ENCODE measurements at places on chromosomes 13 and 19. TPM values are rescaled to one million over a fixed set of nuclear protein-coding genes. Genes with fewer than 3 reads are reported as not detected.

DNA sequence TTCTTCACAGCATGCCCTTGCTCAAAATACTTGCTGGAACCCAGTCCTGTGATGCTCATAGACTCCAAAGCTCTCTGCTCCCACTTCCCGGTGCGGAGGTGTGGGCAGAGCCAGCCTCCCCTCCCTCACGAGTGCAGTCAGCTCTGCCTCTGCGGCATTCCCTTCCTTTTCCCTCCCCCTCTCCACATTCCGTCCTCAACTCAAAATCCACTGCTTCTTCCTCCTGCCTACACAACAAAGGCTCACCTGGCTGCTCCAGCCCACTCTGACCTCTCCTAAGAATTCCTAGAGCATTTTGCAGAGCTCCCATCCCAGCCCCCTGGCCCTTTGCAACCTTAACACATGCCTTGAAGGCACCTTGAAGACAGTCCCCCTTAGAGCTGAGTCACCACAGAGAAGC lies 527.9 kb downstream of the MYO16 start:
- DNase-seq = no peak

The LGALS14 gene
- not detected for total RNA-seq

The APOC4 gene
- total RNA-seq = not detected

GRCh38 chr19:43329989-43330388 lies 23.5 kb upstream of the CD177 start:
- DNase-seq = no peak

The PHLDB3 gene
- 23.1 TPM for total RNA-seq

The EIF3K gene
- 260 TPM for total RNA-seq

GRCh38 chr13:21883713-21884112 lies 212.8 kb downstream of the FGF9 start:
- no peak for DNase-seq

GRCh38 chr13:19805765-19806164 lies 23.0 kb upstream of the PSPC1 start:
- no peak for DNase-seq

The CIC gene
- 9.3 TPM for total RNA-seq

DNA sequence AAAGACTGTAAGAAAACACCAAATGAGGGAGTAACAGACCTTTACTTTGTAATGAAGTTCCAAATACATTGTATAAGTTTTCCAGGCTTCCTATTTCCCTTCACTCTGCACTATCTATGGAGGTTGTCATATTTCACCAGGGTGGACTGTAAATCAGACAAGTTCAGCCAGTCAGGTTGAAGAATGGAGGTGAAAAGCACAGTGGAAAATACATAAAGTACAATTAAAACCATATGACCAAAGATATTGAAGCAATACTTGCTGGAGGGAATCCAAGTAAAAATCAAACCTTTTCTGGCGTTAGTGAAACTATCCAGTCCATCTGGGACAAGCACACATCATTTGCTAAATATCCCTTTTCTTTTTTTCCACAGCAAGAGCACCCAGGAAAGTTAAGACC lies 3.2 kb downstream of the LHFPL6 start:
- DNase-seq = peak; percentile 46

DNA sequence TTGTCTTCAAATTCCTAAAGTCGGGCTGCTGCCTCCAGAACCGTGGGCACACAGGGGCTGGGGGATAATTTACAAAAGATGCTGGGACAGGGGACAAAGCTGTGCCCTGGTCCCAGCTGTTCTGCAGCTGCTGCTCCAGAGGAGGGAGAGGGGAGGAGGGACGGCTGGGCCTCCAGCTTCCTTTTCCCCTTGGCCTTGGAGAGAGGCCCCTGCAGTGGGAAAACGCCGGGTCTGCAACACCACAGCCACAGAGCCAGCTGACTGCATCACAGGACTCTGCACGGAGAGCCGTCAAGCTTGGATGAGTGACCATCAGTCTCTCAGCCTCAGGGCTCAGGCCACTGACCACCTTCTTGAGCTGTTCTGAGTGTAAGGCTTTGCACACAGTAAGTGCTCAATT lies 6.1 kb downstream of the DOCK6 start:
- DNase-seq = peak; percentile 64

The SMIM44 gene
- not detected for total RNA-seq

GRCh38 chr13:101127741-101128353 lies 288.5 kb downstream of the NALCN start:
- DNase-seq = peak; percentile 66

The ZNF829 gene
- 1.1 TPM for total RNA-seq

DNA sequence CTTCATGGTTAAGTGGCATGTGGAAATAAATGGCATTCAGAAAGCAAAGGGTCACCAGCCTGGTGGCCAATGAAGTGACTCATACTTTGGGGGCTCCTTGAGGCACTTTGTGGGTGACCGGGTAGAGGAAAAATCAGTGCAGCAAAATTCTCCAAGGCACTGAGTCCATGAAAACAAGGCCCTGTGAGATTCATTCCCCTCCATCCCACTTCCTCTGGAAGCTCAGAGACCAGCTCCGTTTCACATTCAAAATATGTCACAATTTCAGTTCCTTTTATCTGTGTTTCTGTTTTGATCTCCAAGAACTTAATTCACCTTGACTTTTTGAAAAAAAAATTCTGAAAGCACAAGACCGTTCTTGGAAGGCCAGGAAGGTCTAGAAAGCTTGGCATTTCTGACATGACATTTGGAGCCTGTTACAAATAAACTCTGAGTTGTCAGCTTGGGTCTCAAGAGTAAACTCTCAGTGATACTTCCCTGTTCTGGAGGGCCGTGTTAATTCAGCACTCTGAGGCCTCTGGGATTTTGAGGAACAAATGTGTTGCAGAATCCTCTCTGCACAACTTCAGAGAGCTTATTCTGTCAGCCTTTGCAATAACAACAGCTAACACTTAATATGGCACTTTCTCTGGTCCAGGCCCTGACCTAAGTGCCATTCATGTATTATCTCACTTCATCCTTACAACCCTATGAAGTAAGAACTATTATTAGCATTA lies 6.8 kb downstream of the CYSLTR2 start:
- DNase-seq = no peak

DNA sequence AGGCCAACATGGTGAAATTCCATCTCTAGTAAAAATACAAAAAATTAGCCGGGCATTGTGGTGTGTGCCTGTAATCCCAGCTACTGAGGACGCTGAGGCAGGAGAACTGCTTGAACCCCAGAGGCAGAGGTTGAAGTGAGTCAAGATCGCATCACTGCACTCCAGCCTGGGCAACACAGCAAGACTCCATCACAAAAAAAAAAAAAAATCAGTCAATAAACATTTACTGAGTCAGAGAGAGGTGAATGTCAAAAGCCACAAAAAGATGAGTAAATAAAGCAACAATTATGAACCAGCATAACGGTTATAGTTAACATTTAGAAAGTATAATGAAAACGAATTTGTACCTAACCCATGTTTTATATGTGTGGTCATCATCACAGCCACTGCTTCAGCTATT lies 23.1 kb downstream of the PSPC1 start:
- DNase-seq = no peak

The VWA8 gene
- 5.4 TPM for total RNA-seq

GRCh38 chr19:40756502-40757110 lies 5.6 kb downstream of the SNRPA start:
- DNase-seq = no peak

DNA sequence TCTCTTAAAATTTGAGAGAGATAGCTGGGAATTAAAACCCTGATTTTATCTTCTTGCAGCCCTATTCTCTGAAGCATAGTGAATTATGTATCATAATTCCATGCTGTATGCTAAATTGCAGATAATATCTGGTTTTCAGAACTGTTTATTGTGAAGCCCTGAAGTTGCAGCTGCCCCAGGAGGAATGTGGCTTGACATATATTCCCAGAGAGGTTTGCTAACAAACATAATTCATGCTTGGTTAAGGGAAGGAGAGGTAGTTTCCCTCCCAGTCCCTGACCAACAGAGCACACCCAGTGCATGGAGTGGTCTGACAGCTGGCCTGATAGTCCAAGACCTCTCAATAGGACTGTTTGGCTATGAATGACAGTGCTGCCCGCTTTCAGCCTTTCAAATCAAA lies 500.6 kb upstream of the MIR17HG start:
- DNase-seq = no peak

DNA sequence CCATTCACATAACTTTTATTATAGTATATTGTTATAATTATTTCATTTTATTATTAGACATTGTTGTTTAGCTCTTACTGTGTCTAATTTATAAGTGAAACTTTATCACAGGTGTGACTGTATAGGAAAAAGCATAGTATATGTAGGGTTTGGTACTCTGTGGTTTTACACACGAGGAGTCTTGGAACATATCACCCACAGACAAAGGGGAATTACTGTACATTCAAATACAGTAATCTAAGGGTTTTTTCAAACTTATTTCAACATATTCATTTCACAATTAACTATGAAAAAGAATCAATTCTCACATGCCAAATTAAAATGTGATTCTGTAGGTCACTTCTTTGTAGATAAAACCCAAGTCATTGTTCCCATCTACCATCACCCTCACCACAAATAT lies 46.0 kb downstream of the RBM26 start:
- no peak for DNase-seq

- no peak for DNase-seq
Observed at GRCh38 chr19:1009041-1009980, 9.1 kb downstream of the GRIN3B start.

GRCh38 chr19:9711815-9712214 lies 36.9 kb upstream of the ZNF562 start:
- DNase-seq = no peak

- DNase-seq = no peak
Observed at GRCh38 chr13:71606818-71607217, 260.2 kb downstream of the DACH1 start.

- DNase-seq = no peak
Observed at GRCh38 chr13:48502601-48503319, 30.1 kb downstream of the RCBTB2 start.

GRCh38 chr19:17581211-17581874 lies 25.9 kb downstream of the COLGALT1 start:
- no peak for DNase-seq

- peak; percentile 91 for DNase-seq
Observed at GRCh38 chr13:73765651-73766384, 368.4 kb downstream of the KLF12 start.

GRCh38 chr19:48329167-48329891 lies 4.0 kb downstream of the EMP3 start:
- peak; percentile 50 for DNase-seq

The ZSCAN4 gene
- not detected for total RNA-seq

DNA sequence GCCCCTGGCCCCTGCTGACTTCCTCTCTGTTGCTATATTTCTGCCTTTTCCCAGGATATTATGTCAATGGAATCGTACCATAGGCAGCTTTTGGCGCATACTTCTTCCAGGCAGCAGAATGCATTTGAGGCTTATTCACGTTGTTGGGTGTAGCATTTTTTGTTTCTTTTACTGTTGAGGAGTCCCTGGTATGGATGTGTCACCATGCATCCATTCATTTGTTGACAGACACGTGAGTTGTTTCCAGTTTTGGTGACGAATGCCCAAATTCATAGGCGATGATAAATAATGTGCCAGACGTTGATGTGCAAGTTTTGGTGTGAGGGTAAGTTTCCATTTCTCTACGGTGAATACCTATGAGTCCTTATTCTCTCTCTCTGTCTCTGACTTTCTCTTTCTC lies 5.0 kb downstream of the NFILZ start:
- DNase-seq = no peak

The ZNF497 gene
- 0.65 TPM for total RNA-seq

The RNF17 gene
- total RNA-seq = 0.20 TPM

- DNase-seq = no peak
Observed at GRCh38 chr13:94646904-94647303, 45.2 kb downstream of the GPR180 start.

The CADM4 gene
- total RNA-seq = 10.5 TPM

DNA sequence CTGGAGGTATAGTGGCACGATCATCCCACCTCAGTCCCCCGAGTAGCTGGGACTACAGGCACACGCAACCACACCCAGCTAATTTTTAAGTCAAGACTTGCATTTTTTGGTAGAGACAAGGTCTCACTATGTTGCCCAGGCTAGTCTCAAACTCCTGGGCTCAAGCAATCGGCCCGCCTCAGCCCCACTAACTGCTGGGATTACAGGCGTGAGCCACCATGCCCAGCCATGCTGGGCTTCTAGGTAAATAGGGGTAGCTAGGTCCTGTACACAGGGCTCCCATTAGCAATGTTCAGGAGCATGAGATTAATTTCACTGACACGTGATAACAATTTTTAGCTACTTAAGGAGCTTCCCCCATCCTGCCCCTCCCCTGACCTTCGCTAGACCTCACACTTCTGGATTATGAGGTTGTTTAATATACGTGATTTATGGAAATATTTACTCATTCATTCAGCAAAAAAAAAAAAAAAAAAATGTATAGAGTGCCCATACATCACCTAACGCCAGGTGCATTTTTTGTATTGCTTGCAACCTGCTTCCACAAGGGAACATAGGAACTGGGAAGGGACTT lies 19.2 kb downstream of the TMEM272 start:
- no peak for DNase-seq

DNA sequence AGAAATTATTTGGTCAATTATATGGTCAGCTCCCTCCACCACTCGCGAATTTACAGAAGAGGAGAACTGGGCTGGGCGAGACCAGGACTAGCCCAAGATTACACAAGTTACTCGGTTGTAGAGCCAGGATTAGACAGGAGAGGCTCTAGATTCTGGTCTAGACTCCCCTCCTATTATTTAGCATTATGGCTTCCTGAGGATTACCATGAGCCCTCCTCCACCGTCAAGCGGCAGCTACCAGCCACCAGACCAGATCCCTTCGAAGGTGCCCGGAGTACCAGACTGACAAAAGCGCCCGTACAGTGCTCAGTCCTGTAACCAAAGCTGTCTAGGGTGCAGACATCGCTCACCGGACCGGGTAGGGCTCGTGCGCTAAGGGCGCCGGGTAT lies 497 bp upstream of the MLNR start:
- DNase-seq = no peak

The FXYD7 gene
- total RNA-seq = not detected

DNA sequence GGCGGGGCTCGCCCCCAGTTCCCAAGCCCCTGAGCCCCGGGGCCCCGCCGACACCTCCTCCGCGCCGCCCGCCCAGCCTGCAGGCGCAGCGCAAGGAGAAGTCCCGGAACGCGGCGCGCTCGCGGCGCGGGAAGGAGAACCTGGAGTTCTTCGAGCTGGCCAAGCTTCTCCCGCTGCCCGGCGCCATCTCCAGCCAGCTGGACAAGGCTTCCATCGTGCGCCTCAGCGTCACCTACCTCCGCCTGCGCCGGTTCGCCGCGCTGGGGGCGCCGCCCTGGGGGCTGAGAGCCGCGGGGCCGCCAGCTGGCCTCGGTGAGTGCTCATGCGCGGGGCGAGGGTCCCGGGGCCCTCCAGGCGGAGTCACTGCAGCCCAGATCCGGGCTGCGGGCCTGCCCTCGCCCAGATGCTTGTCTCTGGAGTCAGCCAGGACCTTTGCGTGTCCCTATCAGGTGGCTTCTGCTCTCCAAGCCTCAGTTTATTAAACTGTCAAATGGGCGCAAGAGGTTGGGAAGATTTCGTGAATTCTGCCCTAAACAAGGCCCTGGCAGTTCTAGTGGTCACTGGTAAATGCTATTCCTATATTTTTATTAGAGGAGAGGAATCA lies 2.0 kb downstream of the NPAS1 start:
- DNase-seq = no peak

GRCh38 chr13:23848019-23848418 lies 41.2 kb downstream of the MIPEP start:
- no peak for DNase-seq

Data from lung microvascular endothelial cell (primary cell).